ENCODE measurements at places on chromosomes 7 and 10.

DNA sequence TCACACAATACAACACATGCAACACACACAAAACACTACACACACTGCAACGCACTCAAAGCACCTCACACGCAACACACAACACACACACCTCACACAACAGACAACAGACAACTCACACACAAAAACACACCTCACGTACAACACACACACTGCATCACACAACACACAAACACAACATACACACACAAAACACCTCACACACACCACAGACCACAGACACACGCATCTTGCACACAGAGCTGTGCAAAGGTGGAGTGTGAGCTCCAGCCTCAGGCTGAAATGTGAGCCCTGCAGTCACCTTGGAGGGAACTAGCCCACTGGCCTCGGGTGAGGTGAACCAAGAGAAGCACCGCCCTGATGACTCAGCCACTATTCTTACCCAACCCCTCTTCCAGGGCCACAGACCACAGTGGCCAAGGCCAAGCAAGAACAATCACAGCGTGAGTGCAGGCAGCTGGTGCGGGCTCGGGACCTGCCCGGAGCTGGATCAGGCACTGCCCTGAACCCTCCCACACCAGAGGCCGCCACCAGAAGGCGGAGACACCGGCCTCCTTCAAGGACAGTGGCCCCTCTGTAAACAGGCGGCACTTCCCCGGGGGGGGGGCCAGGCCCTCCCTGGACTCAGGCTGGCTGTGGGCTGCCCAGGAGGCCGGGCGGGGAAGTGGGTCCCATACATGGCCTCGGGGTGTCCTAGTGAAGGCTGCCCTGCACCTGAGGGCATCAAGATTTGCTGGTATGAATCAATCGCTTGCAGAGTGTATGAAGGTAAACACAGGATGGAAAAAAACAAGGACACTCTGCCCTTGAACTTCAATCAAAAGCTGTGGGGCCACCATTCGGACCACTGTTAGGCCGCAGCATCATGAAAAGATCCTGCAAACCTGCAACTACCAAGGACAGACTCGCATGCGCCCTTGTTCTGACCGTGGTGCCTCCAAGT is 106.7 kb downstream of the TNS3 start:
- no peak for DNase-seq

- peak; percentile 32 for DNase-seq
Observed at GRCh38 chr7:150481186-150481920, 30.9 kb downstream of the GIMAP8 start.

DNA sequence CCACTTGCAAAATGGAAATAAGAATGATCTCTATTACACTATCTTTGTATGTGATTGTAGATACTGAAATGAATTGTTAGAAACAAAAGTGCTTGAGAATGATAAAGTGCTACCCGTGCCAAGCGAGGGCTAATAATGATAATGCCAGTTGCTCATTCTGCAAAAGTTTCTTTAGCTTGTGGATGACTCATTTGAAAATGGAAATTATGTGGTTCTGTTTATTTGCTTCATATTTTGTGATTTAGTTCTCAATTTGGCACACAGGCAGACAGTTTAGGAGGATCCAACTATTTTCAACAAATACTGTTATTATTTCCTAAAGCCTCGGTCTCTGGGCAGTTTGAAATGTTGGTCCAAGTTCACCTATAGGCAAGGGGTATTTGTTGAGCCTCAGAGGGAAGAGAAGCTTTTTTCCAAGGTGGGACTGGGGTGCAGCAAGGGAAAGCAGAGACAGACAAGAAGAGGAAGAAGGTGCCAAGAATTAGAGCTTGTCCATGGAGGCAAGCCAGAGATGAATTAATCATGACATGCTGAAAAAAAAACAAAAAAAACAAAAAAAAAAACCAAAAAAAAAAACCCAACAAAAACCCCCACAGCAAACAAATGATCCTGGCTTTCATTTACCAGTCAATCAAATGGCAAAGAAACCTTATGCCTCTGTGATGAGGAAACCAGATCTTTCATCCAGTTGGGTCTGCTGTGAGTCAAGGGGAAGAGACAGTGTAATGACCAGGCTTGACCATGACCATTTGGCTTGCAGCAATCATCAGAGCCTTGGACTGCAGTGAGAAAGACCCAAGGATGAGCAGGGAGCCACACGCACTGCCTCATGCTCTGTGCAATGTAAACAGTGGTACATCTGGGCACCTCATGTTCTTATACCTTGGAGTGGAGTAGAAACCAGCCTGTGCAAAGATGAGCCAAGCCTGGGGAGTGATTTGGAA is 285.0 kb upstream of the HABP2 start:
- DNase-seq: no peak

- peak; percentile 9 for DNase-seq
Observed at GRCh38 chr7:29285444-29285793, 90.8 kb downstream of the CHN2 start.

DNA sequence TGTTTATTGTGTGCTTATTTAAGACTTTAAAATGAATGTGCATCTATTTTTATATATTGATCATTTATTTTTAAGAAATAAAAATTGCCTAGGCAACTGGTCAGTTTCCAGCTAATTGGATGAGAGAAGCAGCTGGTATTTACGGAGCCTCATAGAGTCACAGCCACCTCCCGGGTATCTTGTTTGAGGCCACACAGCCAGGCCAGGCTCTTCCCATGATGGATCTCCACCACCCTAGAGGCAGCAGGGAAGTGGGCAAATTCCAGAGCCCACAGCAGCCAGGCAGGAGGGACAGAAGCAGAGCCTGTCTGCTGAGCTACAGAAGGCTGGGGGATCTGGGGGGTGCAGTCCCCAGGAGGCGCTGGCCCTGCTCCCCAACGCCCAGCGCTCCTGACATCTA is 61.6 kb downstream of the CLEC2L start:
- no peak for DNase-seq

DNA sequence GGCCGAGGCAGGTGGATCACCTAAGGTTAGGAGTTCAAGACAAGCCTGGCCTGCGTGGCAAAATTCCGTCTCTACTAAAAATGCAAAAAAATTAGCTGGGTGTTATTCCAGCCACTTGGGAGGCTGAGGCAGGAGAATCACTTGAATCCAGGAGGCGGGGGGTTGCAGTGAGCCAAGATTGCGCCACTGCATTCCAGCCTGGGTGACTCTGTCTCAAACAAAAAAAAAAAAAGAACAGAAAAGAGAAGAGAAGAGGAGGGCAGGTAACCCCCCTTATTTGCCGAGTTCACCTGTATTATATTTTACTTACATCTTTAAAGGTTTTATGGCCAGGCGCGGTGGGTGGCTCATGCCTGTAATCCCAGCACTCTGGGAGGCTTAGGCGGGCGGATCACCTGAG is 91.7 kb downstream of the RNF216 start:
- DNase-seq: no peak

DNA sequence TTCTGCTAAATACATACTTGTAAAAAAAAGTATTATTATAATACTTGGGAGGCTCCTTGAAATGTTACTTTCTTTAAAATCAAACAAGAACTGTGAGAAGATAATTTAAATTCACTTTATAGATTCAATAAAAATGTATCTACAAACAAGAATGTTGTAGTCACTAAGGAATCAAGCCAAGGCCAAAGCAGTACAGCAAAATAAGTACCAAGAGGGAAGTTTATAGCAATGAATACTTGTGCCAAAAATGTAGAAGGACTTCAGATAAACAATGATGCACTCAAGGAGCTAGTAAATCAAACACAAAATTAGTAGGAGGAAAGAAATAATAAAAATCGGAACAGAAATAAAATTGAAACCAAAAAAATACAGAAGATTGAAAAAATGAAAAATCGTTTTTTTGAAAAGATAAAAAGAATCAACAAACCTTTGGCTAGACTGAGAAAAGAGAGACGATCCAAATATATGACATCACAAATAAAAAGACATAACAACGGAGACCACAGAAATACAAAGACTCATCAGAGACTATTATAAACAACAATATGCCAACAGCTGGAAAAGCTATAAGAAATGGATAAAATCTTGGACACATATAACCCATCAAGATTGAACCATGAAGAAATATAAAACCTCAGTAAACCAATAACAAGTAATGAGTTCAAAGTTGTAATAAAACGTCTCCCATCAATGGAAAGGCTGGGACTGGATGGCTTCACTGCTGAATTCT is 286.0 kb upstream of the TMEM229A start:
- no peak for DNase-seq

- no peak for DNase-seq
Observed at GRCh38 chr10:50540826-50541122, 83.0 kb downstream of the SGMS1 start.

DNA sequence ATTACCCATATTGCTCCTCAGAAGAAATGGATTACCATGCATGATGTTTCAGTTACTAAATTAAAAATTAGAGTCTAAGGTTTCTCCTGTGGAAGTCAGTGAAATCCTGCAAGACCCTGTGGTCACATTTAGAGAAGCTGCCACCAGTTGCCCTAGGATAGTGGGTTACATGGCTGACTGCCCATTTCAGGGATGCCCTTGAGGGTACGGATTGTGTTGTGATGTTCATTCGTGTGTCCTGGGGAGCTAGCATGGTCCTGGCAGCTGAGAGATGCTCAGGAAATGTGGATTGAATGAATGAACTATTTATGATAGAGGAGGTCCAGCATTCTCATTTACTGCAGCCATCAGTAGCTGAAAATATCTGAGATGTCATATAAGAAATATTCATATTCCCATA is 55.1 kb downstream of the TMEM178B start:
- DNase-seq: no peak

DNA sequence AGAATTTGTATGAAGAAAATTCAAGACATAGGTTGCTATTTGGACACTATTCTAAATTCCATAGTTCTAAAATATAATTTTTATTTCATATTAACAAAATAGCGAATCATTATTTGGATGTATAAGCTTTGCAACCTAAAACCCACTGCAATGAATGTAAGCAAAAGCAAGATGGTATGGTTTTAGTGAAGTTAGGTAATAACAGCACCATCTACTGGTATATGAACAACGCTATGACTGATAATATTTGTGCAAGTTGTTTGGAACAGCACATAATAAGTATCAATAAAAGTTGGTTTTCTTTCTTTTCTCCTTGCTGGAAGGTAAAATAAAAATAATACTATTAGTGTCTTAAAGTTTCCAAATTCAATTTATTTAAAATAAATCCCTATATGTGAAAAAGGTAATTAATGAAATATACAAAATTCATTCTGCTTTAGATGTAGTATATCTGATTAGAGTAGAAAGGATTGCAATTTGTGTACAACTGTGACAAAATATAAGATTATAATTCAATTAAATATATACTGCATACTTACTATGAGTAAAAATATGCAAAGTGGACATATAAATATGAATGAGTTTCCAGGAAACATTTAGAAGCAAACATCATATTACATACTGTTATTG is 79.0 kb upstream of the LSM8 start:
- DNase-seq: no peak

GRCh38 chr10:3978174-3978573 is 193.2 kb upstream of the KLF6 start:
- no peak for DNase-seq

DNA sequence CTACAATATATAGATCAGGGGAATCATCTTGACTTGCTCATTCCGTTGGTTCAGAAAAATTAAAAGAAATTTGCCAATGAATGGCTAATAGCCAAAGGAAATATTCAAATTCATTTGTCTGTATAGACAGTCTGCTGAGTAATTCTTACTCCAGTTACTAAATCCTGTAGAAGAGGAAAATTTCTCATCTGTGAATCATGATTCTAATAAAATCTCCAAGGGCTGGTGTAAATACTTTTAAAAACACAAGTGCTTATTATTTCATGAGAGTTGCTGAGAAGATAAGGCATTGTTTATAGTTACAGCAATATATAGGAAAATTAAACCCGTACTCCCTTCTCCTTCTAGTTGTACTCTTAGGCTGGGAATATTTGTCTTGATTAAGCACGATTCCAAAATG is 53.0 kb downstream of the WNT2 start:
- no peak for DNase-seq

GRCh38 chr10:73206385-73206784 is 38.5 kb downstream of the FAM149B1 start:
- DNase-seq: no peak

DNA sequence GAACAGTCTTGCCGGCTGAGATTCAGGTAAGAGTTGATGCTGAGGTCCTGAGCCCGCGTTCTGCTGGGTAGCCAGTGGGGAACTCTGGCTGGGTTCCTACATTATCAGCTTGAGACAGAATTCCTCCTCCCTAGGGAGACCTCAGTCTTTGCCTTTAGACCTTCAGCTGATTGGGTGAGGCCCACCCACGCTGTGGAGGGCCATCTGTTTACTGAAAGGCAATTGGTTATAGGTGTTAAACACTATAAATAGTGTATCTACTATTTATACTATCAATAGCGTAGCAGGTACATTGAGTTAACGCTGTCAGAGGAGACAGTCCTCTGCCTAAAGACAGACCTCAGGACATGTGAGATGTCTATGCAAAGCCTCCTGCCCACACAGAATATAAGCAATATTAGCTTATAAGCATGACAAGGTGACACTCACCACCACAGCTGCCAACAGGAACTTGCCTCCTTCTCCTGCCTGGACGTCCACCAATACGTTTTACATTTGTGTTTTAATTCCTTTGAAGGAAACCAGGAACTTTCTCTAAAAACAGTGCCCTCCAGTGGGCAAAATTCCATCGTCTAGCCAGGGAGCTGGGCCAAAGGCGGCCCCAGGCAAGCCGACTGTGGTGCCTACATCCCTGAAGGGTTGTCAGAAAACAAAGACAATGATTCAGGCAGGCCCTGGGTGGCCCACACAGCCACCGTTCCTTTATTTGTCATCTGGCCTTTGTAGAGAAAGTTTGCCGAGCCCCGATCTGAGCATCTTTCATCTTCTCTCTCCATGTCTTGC is 58.8 kb downstream of the INSIG1 start:
- DNase-seq: no peak

DNA sequence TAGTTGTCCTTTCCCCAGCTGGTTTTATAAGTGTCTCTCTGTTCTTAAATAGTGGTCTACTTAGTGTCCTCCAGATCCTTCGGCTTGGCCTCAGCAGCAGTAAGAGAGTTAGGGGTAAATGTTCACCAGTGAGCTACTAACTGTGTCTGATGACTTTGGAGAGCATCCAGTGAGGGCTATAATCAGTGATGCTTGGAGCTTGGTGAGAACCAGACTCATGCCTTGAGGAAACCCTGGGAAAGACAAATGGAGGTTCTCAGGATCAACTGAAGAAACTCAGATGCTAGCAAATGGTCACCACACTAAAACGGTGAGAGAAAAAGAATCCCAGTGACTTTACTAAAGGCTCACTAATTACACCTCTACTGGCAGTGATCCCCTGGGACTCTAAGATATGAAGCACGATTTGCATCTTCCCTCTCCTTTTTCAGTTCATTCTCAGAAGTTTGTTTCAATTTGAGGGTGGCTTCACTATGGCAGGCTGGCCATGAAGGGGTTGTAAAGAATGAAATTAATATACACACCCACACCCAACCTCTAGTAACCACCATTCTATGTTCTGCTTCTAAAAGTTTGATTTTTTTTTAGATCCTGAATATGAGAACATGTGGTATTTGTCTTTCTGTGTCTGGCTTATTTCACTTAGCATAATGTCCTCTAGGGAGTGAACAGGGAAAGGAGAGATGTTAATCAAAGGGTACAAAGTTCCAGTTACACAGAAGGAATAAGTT is 177.9 kb downstream of the PDE1C start:
- DNase-seq: no peak
